H7 (cell line): ENCODE measurements at places on chromosomes 7 and 10. TPM values are rescaled to one million over a fixed set of nuclear protein-coding genes. Genes with fewer than 3 reads are reported as not detected.

GRCh38 chr7:148079206-148080080, 511.1 kb upstream of the C7orf33 start:
- no peak for DNase-seq

GRCh38 chr7:129739427-129739826, 127.9 kb downstream of the NRF1 start:
- no peak for DNase-seq

DNA sequence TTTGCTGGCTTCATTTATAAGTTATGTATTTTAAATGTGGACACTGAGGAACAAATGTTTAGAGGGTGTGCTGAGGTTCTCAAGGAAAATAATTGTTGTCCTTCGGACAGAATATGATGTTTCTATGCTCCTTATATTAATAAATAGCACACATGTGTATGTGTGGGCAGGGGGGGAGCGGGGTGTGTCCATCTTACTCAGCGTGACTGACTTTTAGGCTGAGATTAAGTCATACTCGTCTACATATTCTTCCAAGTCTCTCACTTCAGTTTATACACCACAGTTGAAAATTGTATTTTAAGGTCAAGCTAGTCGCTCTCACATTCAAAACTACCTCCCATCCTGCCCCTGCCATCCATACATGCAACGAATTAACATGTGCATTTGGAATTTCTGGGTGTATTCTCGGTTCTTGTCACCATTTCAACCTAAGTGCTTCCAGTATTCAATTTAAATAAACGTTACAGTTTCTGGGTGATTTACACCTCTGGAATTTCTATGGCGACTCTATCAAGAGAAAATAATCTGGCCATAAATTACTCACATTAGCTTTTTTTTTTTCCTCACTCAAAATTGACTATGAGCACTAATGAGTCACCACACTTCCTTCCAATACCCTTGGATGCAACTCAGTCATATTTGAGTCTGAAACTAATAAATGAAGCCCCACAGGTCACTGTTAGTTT, 3.3 kb downstream of the PCDH15 start:
- DNase-seq, result no peak

- DNase-seq, result peak; percentile 43
These were observed 20.0 kb downstream of the WNT8B start for GRCh38 chr10:100482834-100483185.

DNA sequence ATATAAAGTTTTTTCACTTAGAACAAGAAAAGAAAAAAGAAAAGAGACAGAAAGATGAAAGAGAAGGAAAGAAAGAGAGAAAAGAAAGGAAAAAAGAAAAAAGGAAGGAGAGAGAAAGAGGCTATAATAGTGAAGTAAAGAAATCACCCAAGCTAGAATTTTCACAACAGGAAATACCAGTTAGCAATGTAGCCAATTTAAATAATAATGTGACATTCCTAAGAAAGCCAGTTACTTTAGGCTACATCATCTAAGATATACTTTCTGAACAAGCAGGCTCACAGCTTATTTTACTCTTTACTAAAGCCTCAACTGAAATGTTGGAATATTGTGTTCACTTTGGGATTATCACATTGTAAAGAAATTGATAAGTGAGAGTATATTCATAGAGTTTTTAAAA, 53.6 kb downstream of the GPR37 start:
- no peak for DNase-seq

- peak; percentile 50 for DNase-seq
These were observed 1.3 kb downstream of the CYTH3 start for GRCh38 chr7:6271060-6271658.

GRCh38 chr7:150370612-150371071, 2.0 kb downstream of the REPIN1 start:
- DNase-seq, result no peak

GRCh38 chr10:77887631-77888355, 38.8 kb downstream of the DLG5 start:
- DNase-seq, result no peak

GRCh38 chr7:97390052-97390451, 272.6 kb downstream of the SDHAF3 start:
- no peak for DNase-seq

GRCh38 chr10:46084321-46085165, 38.5 kb upstream of the MSMB start:
- DNase-seq, result no peak

- DNase-seq, result peak; percentile 33
These were observed 1.3 kb downstream of the ZNF775 start for GRCh38 chr7:150380463-150380862.

GRCh38 chr10:24287559-24288195, 78.7 kb downstream of the KIAA1217 start:
- DNase-seq, result no peak

DNA sequence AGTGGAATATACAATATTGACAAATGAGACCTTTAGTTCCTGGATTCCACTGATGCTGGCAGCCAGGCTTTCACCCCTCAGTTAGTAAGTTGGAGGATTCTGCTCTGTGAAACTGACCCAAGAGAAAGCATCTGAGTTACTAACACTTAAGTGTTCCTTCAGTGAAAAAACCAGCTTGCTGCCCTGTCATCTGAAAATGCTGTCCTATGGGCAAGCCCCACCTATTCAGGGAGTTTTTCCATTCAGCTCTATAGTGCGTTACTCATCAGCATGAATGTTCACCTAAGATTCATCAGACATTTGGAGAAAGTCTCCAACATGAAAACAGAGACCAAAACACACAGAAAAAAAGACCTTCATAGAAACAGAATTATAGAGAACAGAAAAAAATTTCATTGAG, 37.9 kb downstream of the PRPF18 start:
- no peak for DNase-seq

- DNase-seq, result no peak
These were observed 81.0 kb upstream of the STK17A start for GRCh38 chr7:43501870-43502269.

- DNase-seq, result no peak
These were observed 82.2 kb upstream of the GPR22 start for GRCh38 chr7:107387573-107388219.

GRCh38 chr10:98943681-98944080, 292.0 kb downstream of the HPSE2 start:
- DNase-seq, result no peak

DNA sequence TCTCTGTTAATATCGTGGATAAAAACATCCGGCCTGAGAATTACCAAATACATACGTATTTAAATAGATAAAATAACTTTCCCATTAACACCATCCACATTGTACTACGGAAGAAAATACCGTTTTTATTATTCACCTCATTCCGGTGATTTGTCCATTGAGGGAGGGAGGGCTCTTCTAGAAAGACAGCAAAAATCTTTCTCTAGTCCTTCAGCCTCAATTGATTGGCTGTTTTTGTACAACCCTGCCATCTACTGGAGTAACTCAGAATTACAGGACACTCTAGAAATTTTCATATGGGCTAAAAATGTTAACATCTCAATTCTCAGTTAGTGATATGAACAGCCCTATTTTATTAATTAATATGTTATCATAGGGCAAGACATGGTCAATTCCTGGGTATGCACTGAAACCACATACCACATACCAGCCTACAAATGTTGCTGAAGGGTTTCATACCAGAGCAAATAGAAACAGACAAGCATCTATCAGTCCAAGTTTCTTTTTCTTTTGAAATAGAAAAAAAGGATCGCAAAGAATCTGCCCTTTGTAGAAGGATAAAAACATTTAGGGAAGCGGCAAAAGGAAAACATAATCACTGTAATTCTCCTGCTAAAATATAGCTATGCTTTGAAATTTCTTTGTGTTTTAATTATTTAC, 55.8 kb upstream of the CDCA7L start:
- peak; percentile 61 for DNase-seq

- no peak for DNase-seq
These were observed 194.9 kb downstream of the ETV1 start for GRCh38 chr7:13794581-13794980.

- no peak for DNase-seq
These were observed 118.9 kb downstream of the PRPF18 start for GRCh38 chr10:13705526-13706174.

- no peak for DNase-seq
These were observed 39.6 kb downstream of the NEUROG3 start for GRCh38 chr10:69533658-69534057.

DNA sequence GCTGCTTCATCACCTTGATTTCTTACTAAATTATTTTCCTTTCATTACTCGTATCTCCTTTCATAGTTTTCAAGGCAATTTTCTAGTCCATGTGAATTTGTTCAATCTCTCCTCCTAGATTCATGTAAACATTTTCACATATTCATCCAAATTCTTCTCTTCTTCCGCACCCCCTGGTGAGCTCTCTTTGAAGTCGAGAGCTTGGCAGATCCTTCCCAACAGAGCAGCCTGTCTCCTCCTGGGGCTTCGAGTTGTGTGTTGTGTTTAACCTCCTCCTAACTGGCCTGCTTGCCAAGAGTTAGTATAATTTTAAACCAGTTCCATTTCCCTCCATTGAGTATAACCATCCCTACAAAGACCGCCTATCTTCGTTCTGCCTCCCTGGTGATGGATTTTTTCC, 272.4 kb upstream of the CELF2 start:
- DNase-seq, result no peak

MYO3A gene
- total RNA-seq, result 4.8 and 4.9 TPM in 2 replicates

ITPRID1 gene
- total RNA-seq, result 0.18 and 0.24 TPM in 2 replicates

PILRB gene
- total RNA-seq, result 18.6 and 25.6 TPM in 2 replicates

KIN gene
- 5.9 and 10.6 TPM in 2 replicates for total RNA-seq

UMAD1 gene
- total RNA-seq, result 13.4 and 15.0 TPM in 2 replicates

SLC29A4 gene
- total RNA-seq, result 15.7 and 16.5 TPM in 2 replicates

GRIFIN gene
- not detected in 2 replicates for total RNA-seq

TACC2 gene
- total RNA-seq, result 8.8 and 11.8 TPM in 2 replicates

VWC2 gene
- 0.28 and 0.59 TPM in 2 replicates for total RNA-seq

RHOBTB1 gene
- total RNA-seq, result 8.1 and 10.5 TPM in 2 replicates

CHST15 gene
- 15.7 and 18.4 TPM in 2 replicates for total RNA-seq

GARIN1A gene
- not detected in 2 replicates for total RNA-seq
